ENCODE measurements at places on chromosomes 16 and 17.

- no peak for DNase-seq
Observed at GRCh38 chr17:3956983-3957382, 7.3 kb downstream of the ATP2A3 start.

DNA sequence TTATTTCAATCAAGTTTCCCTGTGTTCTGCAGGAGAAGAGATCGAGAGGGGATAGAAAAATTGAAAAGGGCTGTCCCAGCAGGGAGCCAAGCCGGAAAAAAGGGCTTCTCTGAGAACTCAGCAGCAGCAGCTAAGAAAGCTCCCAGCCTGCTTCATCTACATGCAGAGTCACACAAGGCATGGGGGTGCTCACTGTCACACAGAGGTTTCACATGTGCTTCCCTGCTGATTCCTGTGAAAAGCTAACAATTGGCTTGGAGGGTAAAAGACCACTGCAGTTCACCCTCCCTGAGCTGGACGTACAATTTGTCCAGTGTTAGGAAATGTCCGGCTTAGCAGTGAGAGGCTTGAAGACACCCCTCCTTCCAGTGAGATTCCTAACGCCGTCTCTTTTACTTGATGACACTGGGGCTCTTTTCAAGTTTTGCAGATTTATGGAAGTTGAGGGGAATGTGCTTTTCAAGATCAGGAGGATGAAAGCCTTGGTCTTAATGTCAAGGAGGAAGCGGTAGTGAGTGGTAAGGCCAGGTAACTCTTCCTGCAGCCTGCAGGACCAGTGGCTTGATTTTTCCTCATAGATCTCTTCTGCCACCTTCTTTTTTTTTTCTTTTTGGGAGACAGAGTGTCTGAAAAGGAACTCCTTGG is 85.6 kb downstream of the WNT3 start:
- DNase-seq, result no peak

- DNase-seq, result no peak
Observed at GRCh38 chr17:32385121-32385520, 35.2 kb downstream of the ZNF207 start.

DNA sequence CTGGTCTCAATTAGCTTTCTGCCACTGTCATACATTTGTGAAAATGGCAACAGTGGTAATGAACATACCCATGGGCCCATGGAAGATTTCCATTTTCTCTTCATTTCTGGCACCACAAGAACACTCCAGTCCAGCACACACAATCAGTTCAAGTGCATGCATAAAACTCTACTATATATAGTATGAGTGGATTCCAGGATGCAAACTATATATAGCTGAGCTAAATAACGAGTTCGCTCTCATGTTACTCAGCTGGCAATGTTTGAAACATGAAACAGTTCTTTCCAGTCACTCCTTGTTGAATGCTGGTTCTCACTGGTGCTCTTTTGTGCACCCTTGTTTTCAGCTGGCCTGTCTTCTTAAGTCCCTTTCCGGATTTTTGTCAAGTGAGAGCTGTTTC is 75.2 kb upstream of the DHX40 start:
- DNase-seq, result no peak

DNA sequence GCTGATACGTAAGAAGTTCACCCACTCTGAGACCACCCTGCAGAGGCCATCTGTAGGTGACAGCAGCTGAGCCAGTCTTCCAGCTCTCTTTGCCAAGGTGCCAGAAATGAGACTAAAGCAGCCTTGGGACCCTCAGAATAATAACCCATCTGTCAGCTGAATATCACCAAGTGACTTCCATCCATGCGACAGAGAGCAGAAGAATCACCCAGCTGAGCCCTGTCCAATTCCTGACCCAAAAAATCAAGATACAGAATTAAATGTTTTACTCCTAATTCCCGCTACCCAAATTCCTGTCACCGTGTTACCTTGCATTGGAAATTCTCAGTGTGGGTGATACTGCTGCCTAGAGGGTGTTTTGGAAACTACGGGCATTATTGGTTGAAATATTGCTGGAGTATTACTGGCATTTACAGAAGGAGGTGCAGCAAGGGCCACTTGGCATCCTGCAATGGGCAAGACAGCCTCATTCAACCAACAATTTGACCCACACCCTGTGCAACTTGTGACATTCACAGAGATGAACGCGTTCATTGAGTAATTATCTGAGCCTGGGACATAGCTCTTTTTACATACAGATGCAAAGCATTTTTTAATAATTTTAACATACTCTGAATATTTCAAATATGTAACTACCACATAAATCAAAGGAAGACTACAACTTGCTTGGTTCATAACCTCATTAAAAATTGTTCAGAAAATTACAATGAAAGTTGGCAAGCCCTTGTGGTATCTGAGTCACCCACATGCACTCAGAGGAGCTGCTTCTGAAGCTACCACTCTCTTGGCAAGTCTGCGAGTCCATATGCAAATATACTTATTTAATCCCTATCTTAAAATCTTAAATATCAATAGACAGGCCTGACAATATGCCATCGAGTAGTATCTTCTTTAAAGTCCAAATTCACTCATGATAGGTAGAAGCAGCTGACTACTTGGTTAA is 126.6 kb downstream of the C16orf95 start:
- DNase-seq, result no peak

DNA sequence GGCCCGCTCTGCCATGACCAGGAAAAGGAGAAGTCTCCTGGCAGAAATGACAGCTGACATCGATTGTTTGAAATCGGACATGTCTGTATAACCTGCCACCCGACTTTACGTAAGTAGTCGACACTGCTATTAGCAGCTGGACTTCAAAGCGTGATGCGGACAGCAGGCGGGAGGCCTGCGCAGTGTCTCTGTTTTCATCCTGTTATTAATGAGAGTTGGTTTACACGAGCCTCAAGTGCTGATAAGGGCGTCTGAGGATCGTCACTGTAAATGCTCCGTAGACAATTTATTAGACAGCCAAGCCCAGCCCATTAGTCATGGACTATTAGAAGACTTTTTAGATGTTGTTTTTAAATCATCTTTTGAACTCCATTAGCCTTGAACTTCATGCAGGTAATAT is 328.3 kb downstream of the FOXL1 start:
- DNase-seq, result no peak

GRCh38 chr16:30535777-30536190 is 1.1 kb upstream of the ZNF747 start:
- no peak for DNase-seq

DNA sequence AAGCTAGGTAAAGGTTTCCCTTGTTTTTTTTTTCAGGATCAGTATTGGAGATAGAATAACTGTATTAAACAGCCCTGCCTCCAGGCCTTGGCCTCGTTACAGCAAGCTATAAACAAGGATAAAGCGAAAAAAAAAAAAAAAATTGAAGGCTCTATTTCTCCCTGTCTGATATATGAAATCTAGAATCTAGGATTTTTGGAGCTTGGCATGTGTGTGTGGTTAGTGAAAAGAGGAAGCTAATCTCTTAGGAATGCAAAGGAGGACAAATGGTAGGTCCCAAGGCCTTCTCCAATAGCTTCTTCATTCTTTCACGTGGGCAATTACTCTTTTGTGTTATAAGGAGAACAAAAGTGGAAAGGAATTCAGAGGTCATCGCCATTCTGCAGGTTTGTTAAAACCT is 470.3 kb downstream of the TMEM114 start:
- DNase-seq, result no peak

DNA sequence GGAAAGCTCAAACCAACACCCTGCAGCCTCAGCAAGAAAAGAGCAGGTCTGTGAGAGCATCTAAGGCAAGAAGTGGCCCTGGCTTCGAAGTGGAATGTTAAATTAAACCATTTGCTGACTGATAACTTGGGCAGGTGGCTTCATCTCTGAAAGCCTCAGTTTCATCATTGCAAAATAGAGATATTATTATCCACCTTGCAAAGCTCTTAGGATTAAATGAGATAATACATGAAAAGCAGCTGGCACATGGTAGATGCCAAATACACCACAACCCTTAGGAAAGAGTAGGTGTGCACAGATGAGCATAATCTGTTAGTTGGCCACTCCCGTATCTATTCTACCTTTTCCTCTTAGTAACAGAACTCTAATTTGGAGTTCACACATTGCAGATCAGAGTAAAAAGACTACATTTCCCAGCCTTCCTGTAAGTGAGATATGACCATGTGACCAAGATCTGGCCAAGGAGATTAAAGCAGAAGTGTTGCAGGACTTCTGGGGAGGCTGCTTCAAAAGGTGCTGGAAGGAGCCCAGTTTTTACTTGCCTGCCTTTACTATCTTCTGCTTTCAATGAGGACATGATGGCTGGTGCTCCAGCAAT is 288.7 kb downstream of the SOX9 start:
- no peak for DNase-seq

DNA sequence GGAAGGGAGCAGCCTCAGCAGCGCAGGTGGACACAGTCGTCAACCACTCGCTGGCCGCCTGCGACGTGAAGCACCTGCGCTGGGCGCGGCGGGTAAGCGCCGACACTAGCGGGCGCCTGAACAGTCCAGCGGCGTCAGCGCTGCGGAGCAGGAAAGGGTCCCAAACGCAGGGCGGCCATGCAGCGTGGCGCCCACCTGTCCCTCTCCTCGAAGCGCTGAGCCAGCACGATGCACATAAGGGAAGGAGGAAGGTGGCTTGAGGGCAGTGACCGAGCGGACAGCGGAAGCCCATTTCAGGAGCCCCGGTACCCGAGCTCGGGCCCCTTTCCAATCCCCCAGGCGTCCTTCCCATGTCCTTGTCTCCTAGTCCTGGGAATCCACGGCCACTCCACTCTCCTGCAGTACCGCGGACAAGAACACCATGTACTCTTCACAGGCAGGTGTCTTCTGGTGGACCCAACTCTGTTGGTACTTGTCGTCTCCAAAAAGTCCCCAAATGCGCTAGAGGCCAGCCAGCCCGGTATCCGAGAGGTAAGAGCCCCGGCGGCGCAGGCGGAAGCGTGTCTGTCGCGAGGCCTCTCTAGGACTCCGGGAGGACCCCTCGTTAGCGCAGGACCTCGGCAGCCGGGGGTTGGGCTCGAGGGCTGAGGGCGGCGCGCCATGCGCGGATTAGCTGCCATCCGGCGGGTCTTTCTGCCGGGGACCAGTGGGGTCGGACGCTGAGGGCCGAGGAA is 14.4 kb downstream of the ZNF232 start:
- DNase-seq, result peak; percentile 22

GRCh38 chr17:79046197-79046915 is 22.4 kb downstream of the C1QTNF1 start:
- DNase-seq, result no peak

DNA sequence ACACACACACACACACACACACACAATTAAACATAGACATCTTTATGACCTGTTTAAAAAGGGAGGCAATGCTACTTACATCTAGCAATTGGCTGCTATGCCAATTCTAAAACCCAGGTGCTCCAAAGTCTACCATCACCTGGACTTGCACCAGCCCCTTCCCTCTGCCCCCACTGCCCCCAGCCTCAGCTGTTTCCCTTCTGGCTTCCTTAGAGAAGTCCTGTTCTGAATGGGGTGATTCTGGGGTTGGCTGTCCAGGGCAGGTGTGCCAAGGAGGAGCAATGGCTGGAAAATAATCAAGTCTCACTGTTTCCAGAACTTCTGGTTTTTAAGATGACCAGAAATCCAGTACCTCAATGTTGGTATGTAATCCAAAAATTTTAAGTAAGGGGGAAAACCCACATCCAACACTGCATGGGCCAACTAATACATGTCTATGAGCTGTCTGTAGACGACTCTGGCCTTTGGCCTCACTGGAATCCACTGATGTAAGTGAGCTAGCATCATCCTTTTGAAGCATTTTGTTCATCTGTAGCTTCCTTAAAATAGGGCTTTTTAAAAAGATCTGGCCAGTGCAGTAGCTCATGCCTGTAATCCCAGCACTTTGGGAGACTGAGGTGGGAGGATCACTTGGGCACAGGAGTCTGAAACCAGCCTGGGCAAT is 2.1 kb downstream of the IFT20 start:
- DNase-seq, result no peak

- no peak for DNase-seq
Observed at GRCh38 chr16:82031116-82032084, 3.7 kb upstream of the HSD17B2 start.

DNA sequence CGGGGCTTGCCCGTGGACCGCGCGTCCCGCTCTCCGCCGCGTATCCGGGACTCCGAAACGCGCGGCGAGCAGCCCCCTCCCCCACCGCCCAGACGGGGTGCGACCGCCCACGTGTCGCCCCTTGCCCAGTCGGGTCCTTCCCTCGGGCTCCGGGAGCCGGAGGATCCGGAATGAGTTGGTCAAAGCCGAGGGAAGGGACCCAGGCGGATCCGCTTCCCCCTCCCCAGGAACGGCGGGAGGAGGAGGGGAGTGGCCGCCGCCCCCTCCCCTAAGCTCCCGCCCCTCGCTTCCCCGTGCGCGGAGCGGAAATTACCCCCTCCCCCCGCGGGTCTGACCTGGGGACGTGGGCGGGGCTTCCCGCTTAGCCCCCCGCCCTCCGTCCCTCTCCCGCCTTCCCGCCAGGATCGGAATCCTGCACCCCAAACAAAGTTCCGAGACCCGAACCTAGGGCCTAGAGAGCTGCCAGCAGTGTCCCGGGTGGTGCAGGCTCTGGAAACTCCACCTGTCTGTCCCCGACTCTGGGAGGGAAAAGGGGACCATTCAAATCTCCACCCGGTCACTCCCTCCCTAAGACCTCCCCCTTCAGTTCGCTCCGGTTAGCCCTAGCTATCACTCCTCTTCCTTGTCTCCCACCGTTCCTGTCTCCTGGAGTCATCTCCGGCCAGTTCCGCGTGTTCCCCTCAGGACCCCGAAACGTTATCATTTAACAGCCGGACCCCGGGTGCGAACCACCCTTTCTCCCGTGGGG is 1.0 kb upstream of the IGF2BP1 start:
- no peak for DNase-seq

GRCh38 chr17:64385187-64386083 is 5.2 kb downstream of the PECAM1 start:
- DNase-seq, result no peak

DNA sequence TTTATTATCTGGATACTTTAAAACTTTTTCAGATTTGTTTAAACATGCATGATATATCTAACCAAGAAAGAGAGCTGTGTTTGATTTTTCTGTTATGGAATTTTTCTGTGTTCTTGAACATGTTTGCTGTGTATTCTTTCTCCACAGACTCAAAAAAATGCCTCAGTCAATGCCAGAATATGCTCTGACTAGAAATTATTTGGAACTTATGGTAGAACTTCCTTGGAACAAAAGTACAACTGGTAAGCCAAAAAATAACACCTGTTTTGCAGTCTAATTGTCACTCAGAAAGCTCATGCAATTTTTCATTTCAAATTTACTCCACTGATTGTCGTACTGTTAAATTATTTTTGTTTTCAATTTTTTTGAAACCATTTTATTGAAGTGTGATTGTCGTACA is 15.3 kb upstream of the ABCC11 start:
- DNase-seq, result no peak

DNA sequence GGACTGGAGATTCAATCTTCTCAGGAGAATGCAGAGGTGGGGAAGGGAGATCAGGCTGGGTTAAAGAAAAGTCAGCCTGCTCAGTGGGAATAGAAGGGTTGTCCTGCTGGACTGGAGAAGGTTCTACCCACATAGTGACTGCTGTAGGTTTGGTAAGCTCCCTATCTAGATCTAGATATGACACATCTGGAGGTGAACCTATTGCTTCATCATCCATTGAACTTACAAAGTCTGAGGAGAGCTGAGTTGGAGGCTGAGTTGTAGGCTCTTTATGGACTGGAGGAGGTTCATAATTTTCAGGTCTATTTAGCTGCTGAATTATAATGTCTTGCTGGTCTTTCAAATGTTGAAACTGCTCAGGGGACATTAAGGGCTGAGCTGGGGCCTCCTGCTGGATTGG is 46.0 kb upstream of the NF1 start:
- DNase-seq, result no peak

Data from stimulated activated CD4-positive, alpha-beta T cell treated with anti-CD3 and anti-CD28 coated beads, Interleukin-15, amount 100 ng/mL, for 1 hour (primary cell).